Right forelimb (tissue), 1 donor: ENCODE measurements at places on chromosomes 5 and 9.

GRCh38 chr9:132683873-132684272 lies 13.6 kb downstream of the GTF3C4 start:
- no peak for DNase-seq

DNA sequence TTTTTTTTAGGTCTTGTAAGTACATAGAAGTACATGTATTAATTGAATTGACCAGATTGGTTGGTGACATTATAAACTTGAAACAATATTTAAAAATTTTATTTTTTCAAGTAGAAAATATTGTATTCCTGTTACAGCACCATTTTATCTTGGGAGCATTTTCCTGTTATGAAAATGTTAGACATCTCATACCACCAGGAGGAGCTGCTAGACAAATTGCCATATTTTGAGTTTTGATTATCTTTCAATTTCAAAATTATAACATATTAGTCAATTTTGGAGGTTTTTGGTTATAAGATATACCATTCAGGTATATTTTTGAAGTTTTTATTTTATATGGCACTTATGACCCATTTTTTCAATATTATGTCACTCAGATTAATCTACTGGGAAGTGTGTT lies 84.4 kb downstream of the CNTLN start:
- no peak for DNase-seq

DNA sequence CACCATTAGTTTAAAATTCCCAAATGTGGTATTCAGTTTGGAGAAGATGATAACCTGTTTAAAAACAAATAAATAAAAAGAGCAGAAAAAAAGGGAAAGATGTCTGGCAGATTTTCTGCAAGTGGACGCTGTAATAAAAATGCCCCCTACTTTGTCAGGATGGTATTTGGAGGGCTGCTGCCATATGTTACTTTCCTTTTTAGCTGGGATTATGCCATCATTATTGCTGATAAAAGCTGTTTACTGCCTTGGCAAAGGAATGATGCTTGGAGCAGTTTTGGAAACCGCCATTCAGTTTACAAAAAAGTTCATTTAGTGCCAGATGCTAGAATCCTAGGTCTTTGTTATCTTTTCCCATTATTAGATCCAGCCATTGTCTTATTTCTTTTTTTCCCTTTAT lies 104.8 kb downstream of the PBX3 start:
- no peak for DNase-seq

GRCh38 chr5:41686767-41687166 lies 176.4 kb upstream of the PLCXD3 start:
- no peak for DNase-seq

DNA sequence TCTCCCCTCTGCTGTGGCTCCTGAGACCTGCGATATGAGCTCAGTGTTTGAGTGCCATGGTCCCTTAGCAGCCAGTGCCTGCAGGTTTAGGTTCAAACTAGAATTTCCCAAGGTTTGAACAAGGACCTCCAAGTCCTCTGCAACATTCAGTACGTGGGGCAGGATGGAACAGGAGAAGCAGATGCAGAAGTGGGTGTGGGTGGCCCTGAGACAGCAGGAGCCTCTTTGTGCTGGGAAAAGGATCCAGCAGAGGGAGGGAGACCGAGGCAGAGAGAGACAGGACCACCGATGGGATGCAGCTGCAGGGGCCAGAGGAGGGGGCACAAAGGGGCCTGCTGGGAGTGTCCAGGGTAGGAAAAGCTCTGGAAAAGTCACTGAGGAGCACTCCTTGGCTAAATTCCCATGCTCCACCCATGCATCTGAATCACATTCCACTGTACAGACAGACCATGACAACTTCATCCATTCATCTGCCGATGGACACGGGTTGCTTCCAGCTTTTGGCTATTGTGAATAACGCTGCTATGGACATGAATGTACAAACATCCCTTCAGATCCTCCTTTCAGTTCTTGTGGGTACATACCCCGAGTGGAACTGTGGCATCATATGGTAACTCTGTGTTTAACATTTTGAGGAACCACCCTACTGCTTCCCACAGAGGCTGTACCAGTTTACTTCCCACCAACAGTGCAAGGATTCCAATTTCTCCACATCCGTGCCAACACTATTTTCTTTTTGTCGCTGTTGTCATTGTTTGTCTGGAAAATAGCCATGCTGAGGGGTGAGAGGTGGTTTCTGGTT lies 26.7 kb upstream of the SUSD3 start:
- DNase-seq = no peak

DNA sequence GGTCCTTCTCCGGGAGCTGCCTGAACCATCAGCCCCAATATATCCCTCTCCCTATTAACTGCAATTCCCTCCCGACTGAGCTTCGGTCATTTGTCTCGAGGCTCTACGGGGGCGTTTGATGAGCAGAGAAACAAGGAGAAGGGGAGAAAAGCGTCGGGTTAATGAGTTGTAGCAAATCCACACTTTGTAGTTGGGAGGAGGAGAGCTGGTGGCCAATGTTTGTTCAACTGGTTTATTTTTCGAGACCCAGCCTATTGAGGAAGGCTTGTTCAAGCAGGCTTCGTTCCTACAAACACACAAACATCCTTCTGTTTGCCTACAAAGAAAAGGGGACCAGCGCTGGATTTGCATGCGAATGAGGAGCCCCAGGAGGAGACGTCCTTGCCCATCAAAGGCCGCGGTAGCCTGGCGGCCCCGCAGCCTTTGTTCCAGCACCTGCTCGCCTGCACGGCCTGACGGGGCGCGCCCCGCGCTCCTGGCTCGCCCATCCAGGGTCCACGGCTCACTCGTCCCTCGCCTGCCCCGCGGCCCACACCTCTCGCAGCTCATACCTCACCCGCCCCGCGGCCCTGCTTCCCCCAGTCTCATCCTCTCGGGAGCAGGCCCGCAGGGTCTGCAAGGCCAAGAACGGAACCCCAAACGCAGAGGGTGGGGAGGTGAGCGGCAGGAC lies 4.6 kb downstream of the FOXD1 start:
- no peak for DNase-seq

GRCh38 chr9:121277518-121278295 lies 9.7 kb downstream of the GSN start:
- no peak for DNase-seq

DNA sequence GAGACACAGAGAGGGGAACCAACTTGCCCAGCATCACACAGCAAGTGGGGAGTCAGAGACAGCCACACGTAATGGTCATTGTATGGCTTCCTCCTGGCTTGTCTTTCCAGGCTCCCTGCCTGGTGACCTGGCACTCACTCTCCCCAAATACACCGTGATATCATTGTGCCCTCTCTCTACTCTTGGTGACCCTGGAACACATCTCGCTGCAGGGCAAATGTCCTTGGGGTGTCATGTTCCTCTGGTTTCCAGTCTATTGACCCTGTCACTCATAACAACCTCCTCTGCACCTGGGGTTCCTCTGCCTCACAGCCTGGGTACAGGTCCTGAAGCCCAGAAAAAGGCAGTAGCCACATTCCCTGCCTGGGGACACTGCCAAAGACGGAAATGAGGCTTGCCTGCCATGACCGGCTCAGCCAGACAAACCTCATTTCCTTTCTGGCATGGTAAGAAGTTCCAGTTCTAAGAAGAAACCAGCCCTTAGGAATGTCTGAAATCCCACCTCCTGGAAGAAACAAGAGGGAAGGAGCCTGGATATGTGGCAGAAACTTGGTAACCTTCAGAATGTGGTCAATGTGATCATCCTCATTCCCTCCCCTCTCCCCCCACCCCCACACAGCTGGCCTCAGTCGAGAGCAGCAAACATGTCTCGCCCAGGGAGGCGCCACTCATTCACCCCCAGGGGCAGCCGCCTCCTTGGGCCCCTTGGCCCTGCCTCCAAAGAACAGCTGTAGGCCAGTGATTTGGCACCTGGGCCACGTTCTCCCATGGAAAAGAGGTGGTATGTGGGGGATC lies 30.6 kb upstream of the SMU1 start:
- DNase-seq = peak; percentile 80

GRCh38 chr5:68544648-68545552 lies 329.3 kb downstream of the PIK3R1 start:
- no peak for DNase-seq

GRCh38 chr9:123421801-123422455 lies 65.9 kb downstream of the CRB2 start:
- no peak for DNase-seq

GRCh38 chr5:133687212-133688061 lies 75.1 kb upstream of the FSTL4 start:
- peak; percentile 13 for DNase-seq

GRCh38 chr9:134502809-134503211 lies 138.8 kb upstream of the COL5A1 start:
- peak; percentile 78 for DNase-seq

GRCh38 chr9:137114220-137114612 lies 317 bp downstream of the DPP7 start:
- no peak for DNase-seq

DNA sequence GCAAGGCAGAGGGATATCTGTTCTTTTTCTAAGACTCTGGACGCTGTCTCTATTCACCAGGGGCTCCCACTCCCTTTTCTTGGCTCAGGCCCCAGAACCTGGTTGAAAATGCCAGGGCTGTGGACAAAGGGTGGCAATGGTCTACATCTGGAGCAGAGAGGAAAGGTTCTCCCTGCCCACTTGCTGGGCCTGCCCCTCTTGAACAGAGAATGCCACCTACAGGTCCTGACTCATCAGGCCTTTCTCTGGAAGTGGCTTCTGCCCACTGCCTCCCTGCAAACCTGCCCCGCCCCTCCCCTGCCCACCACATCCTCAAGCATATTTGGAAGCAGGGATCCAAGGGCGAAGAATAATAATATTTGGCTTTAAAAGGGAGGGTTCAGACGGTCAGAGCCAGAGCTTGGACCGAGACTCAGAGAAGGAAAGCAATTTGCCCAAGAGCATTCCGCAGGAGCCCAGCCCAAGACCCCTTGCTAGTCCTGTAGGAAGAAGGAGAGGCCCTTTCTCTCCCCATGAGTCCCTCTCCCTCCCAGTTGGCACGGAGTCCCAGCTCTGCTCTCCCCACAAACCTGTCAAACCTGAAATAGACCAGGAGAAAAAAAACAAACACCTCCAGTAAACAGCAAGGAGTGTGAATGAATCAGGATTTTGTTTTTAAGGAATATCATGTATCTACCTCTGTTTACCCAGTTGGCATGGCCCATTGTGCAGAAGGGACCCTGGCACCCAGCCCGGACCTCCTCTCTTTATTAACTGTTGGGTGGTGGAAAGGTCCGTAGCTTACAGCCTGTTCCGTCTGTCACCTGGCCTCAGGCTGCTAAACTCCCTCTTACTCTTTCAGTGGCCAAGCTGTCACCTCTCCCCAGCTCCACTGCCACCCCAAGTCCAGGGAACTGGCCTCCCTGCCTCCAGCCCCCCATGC lies 37.7 kb upstream of the STXBP1 start:
- no peak for DNase-seq
